ENCODE measurements at places on chromosomes 3 and 15.

- no peak for DNase-seq
Observed at GRCh38 chr3:43345877-43346276, 59.5 kb downstream of the SNRK start.

DNA sequence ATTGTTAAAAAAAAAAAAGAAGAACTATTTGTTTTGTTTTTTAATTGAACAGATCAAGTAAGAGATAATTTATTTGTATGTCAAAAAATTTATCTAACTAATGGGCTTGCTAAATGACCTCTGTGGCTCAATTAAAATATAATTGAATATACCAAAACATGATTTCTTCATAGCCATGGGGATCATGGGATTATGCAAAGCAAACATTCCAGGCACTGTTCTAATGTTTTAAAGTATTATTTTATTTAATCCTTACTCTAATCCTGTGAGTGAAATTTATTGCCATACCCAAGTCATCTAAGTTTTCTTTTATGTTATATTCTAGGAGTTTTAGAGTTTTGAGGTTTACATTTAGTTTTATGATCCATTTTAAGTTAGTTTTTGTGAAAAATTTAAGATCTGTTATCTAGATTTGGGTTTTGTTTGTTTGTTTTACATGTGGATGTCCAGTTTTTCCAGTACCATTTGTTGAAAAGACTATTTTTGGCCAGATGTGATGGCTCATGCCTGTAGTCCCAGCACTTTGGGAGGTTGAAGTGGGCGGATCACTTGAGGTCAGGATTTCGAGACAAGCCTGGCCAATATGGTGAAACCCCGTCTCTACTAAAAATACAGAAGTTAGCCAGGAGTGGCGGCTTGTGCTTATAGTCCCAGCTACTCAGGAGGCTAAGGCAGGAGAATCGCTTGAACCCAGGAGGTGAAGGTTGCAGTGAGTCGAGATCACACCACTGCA lies 52.3 kb upstream of the CNOT10 start:
- DNase-seq: no peak

GRCh38 chr15:40242601-40243000 lies 3.7 kb downstream of the PAK6 start:
- no peak for DNase-seq

- DNase-seq: no peak
Observed at GRCh38 chr3:72077473-72078259, 292.7 kb upstream of the PROK2 start.

- no peak for DNase-seq
Observed at GRCh38 chr3:32882603-32883025, 64.8 kb downstream of the TRIM71 start.

DNA sequence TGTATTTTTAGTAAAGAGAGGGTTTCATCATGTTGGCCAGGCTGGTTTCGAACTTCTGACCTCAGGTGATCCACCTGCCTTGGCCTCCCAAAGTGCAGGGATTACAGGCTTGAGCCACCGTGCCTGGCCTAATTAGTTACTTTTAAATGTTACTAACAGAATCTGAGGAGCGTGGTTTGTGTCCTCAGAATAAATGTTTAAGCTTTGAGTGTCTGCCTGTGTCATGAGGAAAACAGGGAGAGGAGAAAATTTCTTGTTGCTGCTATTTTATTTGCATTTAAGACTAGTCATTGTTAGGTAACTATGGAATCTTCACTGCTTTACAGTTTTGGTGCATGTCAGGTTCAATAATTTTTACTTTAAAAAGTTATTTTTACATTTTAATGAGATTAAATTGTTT lies 68.8 kb downstream of the TCF12 start:
- DNase-seq: no peak

GRCh38 chr3:122260206-122260605 lies 64.8 kb upstream of the CSTA start:
- no peak for DNase-seq

DNA sequence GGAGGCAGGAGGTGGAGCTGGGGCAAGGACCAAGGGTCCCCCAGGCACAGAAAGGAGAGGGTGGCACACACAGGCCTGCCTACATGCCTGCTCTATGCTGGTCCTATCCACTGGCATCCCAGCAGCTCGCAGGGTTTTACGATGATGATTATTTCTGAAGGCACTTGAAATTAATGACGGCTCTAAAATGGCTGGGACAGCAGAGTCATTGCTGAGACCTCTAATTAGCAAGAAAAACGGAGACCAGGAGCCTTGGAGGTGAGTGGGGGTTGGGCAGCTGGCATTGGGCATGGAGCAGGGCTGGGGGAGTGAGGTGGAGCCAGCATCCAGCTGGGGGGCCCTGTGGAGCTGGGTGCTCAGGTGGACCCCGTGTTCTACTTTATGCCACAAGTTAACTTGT lies 3.5 kb upstream of the LINGO1 start:
- no peak for DNase-seq

DNA sequence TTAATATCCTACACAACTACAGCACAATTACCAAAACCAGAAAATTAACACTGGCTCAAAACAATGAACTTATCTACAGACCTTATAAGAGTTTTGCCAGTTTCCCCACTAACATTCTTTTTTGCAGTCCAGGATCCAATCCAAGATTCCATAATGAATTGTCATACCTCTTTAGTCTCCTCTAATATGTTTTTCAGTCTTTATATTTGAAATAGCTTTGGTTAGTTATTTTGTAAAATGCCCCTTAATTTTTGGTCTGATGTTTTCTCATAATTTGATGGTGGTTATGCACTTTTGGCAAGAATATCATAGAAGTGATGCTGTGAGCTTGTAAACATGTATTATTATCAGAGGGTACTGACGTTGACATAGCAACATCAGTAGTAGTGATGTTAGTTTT lies 124.3 kb downstream of the ISL2 start:
- no peak for DNase-seq

DNA sequence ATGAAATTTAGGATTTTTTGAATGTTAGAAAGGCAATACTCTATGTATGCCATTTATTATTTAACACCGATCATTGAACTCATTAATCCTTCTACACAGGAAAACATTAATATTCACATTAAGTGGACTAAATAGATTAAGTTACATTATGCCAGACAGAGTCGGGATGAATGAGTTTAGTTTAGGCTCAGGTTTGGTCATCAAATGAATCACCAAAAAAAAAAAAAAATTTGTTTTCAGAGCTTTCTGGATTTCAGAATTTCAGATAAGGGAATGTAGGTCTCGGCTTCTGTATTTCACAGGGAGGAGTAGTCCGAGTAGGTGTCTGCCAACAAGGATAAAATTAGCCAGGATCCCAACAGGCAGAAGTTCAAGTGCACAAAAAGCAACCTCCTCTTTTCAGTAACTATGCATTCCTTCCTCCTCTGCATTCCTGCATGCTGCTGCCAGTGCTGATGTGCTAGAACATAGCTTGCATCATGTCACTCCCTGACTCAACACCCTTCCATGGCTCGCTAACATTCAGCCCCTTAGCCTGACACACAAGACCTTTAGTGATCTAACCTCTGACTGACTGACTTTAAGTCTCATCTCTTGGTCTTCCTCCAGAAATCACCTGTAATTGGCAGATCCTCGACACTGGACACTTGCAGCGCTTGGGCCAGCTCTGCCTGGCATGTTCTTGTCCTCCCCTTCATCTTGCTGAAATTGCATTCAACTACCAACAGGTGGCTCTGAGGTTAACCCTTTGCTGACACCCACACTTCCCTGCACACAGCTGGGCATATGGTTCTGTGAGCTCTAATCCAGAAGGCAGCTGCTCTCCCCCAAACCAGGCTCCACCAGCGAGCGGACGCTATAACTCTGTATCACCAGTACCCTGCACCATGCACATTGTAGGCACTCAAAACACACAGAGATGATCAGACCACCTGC lies 145.4 kb upstream of the PROK2 start:
- no peak for DNase-seq

DNA sequence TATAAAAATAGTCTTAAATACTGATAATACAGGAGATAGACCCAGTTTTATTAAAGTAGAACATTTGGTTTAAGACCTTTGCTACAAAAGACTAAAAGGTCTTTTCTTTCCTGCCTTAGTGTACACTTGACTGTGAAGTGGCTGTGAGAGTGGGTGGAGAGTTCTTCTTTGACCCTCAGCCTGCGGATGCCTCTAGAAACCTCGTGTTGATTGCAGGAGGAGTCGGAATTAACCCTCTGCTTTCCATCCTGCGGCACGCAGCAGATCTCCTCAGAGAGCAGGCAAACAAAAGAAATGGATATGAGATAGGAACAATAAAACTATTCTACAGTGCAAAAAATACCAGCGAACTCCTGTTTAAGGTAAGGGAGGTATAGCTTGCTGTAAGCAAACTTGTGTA lies 36.5 kb downstream of the OXNAD1 start:
- DNase-seq: no peak

- DNase-seq: no peak
Observed at GRCh38 chr3:65344444-65344843, 656.6 kb upstream of the ADAMTS9 start.

GRCh38 chr15:63323798-63324563 lies 46.6 kb downstream of the APH1B start:
- no peak for DNase-seq
